Type B pancreatic cell (in vitro differentiated cells): ENCODE measurements at places on chromosomes 3 and 15. TPM values are rescaled to one million over a fixed set of nuclear protein-coding genes. Genes with fewer than 3 reads are reported as not detected.
A peak's percentile ranks its signal among the peaks of the same experiment; 100 is the strongest.

- H3K27me3 ChIP-seq: no peaks in the 10 kb centered on the region
- peaks cover 46% of the 10 kb centered on the region for H3K36me3 ChIP-seq
- DNase-seq: no peak
- peaks cover 7% of the 10 kb centered on the region for H3K4me1 ChIP-seq
Measured at GRCh38 chr3:101861212-101861788, 12.0 kb downstream of the NFKBIZ start.

DNA sequence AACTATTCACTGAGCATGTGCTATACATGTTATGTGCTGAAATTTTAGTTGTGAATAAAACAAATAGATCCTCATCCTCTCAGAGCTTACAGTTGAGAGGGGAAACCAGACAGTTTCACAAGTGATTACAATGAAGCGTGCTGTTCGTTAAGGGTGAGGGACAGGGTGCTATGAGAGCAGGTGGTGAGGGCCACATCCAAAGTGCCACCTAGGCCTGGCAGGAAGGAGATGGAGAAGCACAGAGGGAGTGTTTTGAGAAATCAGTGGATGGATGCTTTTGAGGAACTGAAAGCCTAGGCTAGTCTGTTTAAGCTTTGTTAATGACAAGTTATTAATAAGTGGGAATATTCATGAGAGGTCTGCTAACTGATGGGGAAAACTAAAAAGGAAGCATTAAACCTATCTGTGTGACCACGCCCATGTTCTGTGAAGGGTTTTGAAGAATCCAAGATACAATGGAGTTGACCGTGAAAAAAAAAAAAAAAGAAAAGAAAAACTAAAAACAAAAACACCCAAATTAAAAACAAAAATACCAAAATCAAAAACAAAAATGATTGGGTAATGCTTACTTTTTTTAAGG lies 7.3 kb downstream of the MCTP2 start:
- no peak overlapping the region for H3K4me3 ChIP-seq
- H3K4me1 ChIP-seq: peaks cover 10% of the 10 kb centered on the region
- H3K27ac ChIP-seq: no peak overlapping the region
- peaks cover 2% of the 10 kb centered on the region for H3K27me3 ChIP-seq
- H3K36me3 ChIP-seq: no peaks in the 10 kb centered on the region

The SCN5A gene
- total RNA-seq: 0.38 and 3.5 TPM in 2 replicates

DNA sequence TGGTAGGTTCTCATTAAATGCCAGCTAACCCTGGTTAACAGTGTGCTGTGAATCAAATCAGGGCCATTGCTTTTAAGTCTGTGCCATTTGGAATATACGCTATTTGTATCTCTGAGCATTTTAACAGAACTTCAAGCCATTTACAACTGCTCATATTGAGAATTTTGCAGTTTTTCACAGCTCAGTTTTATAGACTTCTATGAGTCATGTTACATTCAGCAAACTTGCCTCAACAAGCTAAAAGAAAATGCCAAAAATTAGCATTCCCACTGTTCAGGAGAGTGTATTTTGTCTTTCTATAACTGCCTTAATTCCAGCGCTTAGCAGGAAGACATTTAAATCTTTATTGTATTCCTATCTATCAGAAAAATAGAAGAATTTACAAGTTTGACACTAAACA lies 196.4 kb downstream of the GBE1 start:
- peaks cover 6% of the 10 kb centered on the region for H3K4me1 ChIP-seq
- no peak for DNase-seq
- no peak overlapping the region for H3K27ac ChIP-seq
- H3K36me3 ChIP-seq: no peaks in the 10 kb centered on the region

The GOLGA6D gene
- 0.19 TPM in 1 of 2 replicates, not detected in the other for total RNA-seq

The HHLA2 gene
- 2.3 and 3.9 TPM in 2 replicates for total RNA-seq

GRCh38 chr3:31562525-31562924 lies 29.8 kb downstream of the STT3B start:
- no peak for DNase-seq
- H3K36me3 ChIP-seq: peaks cover 22% of the 10 kb centered on the region
- H3K4me3 ChIP-seq: no peak overlapping the region
- no peaks in the 10 kb centered on the region for H3K27me3 ChIP-seq
- H3K4me1 ChIP-seq: peaks cover 23% of the 10 kb centered on the region

The KY gene
- total RNA-seq: 0.43 and 0.58 TPM in 2 replicates

The IGF2BP2 gene
- 101 and 140 TPM in 2 replicates for total RNA-seq

DNA sequence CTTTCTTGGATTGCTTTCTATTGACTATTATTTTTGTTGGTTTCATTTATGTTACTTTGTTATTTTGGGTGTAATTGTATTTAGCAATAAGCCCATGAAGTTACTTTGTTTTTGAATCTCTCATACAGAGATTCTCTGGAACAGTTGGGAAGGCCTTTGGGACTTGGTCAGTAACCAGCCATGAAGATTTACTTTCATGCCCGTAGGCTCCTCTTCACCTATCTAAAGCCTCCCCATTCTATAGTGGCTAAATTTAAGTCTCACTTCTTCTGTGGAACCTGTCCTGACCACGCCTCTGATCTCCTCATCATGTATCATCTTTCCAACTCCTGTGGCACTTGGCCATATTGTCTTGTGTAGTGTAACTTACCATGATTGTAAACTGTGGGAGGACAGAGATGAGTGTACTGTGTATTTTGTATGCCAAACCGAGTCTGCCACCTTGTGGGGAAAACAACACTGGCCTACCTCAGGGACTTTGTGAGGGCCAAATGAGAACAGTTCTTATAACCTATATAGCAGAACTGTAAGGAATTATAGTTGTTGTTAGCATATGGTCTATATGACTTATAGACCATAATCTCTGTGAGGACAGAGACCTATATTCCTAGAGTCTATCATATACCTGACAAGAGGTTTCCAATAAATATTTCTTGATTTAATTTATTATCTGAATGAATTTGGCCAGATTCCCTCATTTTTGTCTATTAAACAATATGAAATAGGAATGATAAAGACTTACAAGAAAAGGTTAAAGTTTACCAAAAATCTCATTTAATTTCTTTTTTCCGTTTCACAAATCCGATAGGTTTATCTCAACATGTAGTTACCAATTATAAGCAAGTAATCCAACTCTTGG lies 75.0 kb downstream of the STARD9 start:
- H3K4me1 ChIP-seq: no peaks in the 10 kb centered on the region
- H3K27ac ChIP-seq: no peak overlapping the region
- H3K4me3 ChIP-seq: no peak overlapping the region

The DPP8 gene
- 25.0 and 27.4 TPM in 2 replicates for total RNA-seq

DNA sequence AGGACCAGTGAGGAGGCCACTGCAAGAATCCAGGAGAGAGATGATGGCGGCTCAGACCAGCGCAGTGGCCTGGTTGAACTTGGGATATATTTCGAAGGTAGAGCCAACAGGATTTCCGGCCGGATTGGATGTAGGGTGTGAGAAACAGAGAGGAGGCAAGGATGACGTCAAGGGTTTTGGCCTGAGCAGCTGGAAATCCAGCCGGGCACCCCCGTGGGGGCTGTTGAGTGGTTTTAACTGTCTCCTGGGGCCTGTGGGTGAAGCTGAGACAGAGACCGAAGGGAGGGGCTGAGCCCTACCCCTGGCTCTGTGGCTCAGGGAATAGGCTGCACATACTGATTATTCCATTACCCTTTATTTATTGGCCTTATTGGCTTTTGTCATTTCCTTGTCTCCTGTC lies 45.7 kb downstream of the EXOG start:
- DNase-seq: no peak
- no peak overlapping the region for H3K4me3 ChIP-seq
- no peaks in the 10 kb centered on the region for H3K36me3 ChIP-seq
- H3K27me3 ChIP-seq: no peaks in the 10 kb centered on the region
- no peaks in the 10 kb centered on the region for H3K4me1 ChIP-seq

The XYLB gene
- 7.3 and 10.2 TPM in 2 replicates for total RNA-seq

DNA sequence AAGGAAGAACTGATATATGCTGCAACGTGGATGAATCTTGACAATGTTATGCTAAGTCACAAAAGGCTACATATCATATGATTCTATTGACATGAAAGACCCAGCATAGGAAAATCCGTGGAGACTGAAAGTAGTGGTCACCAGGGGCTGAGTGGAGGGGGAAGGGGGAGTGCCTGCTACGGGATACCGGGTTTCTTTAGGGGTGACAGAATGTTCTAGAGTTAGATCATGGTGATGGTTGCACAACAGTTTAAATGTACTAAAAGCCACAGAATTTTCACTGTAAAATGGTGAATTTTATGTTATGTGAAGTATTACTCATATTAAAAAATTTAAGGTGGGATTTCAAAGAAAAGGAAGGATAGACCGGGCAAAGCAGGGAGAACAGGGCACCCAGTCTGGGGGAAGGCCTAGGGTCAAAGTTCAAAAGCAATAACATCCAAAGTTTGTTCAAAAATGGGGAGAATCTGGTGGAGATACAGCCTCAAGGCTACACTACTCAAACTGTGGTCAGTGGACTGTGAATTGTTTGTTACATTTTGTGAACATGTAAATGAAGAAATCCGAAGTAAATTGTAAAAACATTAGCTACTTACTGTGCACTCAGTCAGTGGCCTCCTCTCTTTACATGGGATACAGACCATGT lies 74.2 kb upstream of the FNDC3B start:
- no peaks in the 10 kb centered on the region for H3K36me3 ChIP-seq
- peaks cover 21% of the 10 kb centered on the region for H3K4me1 ChIP-seq
- no peak overlapping the region for H3K27ac ChIP-seq
- DNase-seq: no peak

DNA sequence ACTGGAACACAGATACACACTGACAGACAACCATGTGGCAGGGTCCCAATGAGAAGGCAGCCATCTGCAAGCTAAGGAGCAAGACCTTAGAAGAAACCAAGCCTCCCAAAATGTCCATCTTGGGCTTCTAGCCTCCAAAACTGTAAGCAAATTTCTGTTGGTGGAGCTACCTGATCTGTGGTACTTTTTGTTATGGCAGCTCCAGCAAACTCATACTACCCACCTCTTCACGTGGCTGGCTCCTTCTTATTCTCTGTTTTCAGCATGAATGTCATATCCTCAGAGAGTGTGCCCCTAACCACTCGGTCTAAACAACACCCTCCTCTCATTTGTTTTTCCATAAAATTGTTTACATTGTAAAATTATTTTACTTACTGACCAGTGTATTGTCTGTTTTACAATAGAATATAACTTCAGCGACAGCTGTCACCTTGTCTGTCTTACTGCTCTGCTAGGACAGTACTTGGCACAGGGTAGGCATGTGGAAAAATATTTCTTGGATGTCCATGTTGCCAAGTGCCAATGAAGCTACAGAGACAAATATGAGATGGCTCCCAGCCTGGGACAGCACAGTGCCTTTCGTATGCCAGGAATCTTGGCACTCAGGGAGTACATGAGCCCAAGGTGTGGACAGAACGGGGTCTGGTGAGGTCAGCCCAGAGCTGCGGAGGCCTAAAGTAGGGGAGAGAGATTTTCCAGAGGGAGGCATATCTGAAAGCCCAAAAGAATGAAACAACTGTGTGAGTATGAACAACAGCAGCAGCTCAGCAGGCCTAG lies 17.4 kb upstream of the SLC25A36 start:
- no peak overlapping the region for H3K27ac ChIP-seq
- H3K4me3 ChIP-seq: no peak overlapping the region
- no peak for DNase-seq
- no peaks in the 10 kb centered on the region for H3K27me3 ChIP-seq
- H3K36me3 ChIP-seq: no peaks in the 10 kb centered on the region
- no peaks in the 10 kb centered on the region for H3K4me1 ChIP-seq

The MUC13 gene
- total RNA-seq: 38.3 and 92.6 TPM in 2 replicates

DNA sequence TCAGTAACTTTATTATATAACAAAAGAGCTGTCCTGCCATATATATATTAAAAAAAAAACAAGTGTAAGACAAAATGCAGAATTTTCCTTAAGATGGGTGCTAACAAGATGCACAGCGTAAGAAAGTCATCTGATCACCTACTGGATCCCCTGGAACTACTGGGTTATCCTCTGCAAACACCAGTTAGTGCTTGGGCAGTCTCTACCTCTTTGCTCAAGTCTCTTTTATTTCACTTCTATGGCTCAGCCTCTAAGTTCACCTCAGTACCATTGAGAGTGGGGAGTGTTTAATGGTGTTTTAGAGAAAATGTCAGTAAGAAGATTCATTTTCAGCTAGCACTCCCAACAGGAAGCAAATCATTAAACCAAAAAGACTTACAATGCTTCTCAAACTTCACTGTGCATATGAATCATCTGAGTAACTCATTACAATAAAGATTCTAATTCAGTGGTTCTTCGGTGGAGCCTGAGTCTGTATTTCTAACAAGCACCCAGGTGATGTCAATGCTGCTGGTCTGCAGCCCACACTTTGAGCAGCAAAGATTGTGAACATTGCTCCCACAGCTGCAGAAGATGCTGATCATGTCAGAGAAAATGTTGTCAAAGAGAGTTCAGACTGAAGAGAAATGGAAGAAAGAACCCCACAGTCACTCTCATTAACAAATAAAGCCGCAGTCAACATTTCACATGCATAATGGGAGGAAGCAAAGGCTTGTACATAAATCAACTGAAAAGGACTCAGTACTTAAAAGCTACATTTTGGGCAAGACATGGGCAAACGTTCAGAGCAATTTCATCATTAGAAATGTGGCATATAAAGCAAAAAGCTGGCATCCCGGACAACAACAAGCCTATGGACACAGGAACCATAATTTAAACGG lies 227.1 kb upstream of the ATP11B start:
- H3K4me3 ChIP-seq: no peak overlapping the region
- no peaks in the 10 kb centered on the region for H3K27me3 ChIP-seq
- peaks cover 35% of the 10 kb centered on the region for H3K4me1 ChIP-seq
- no peak overlapping the region for H3K27ac ChIP-seq
- DNase-seq: no peak
- H3K36me3 ChIP-seq: no peaks in the 10 kb centered on the region

- peak; percentile 48 for DNase-seq
- H3K27me3 ChIP-seq: peaks cover 11% of the 10 kb centered on the region
- H3K4me3 ChIP-seq: peak overlapping the region; percentile 91
- H3K4me1 ChIP-seq: peaks cover 31% of the 10 kb centered on the region
- peaks cover 16% of the 10 kb centered on the region for H3K36me3 ChIP-seq
Measured at GRCh38 chr3:141233457-141234161, 2.0 kb downstream of the PXYLP1 start.

GRCh38 chr3:123321806-123322205 lies 120.1 kb downstream of the SEC22A start:
- no peak for DNase-seq
- no peaks in the 10 kb centered on the region for H3K36me3 ChIP-seq
- no peak overlapping the region for H3K27ac ChIP-seq
- H3K27me3 ChIP-seq: peaks cover 8% of the 10 kb centered on the region
- H3K4me1 ChIP-seq: no peaks in the 10 kb centered on the region

DNA sequence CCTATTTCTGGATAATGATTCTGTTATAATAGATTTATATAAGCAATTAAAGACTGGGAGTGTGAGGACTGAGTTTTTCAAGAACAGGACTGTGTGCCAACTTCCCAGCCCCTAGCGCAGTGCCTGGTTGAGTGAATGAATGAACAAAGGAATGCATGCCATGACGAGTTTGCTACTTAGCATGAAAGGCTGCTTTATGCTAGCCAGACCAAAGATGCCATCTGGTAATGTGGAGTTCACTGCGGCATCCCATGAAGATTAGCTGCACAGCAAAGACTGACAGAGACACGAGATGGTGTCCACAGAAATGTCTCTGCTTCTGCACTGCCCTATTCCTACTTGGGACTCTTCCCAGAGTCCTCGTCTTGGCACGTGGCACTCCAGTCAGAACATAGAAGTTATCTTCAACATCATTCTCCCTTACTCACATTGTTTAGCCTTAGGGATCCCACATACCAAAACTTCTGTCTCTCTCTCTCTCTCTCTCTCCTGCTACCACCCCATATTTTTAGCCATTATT lies 283.9 kb upstream of the CTNNB1 start:
- H3K4me1 ChIP-seq: peaks cover 7% of the 10 kb centered on the region
- no peaks in the 10 kb centered on the region for H3K27me3 ChIP-seq
- no peak for DNase-seq
- H3K36me3 ChIP-seq: no peaks in the 10 kb centered on the region
- no peak overlapping the region for H3K4me3 ChIP-seq
